ENCODE measurements at places on chromosomes 2 and 18.

GRCh38 chr2:175750195-175750594 lies 251.9 kb downstream of the LNPK start:
- no peak for DNase-seq

DNA sequence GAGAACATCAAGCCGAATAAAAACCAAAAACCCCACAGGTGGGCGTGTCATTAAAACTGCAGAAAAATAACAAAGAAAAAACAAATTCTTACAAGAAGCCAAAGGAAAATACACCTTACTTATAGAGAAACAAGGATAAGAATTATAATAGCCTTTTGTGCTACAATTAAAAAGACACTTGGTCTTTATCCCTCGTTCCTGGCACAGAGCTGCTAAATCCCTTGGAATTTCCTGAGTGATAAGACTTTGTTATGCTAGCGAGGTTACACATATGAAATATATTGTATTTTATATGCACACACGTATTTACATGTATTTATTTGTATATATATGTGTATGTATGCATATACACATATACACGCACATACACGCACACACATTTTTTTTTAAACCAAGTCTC lies 325.3 kb upstream of the TFPI start:
- no peak for DNase-seq

DNA sequence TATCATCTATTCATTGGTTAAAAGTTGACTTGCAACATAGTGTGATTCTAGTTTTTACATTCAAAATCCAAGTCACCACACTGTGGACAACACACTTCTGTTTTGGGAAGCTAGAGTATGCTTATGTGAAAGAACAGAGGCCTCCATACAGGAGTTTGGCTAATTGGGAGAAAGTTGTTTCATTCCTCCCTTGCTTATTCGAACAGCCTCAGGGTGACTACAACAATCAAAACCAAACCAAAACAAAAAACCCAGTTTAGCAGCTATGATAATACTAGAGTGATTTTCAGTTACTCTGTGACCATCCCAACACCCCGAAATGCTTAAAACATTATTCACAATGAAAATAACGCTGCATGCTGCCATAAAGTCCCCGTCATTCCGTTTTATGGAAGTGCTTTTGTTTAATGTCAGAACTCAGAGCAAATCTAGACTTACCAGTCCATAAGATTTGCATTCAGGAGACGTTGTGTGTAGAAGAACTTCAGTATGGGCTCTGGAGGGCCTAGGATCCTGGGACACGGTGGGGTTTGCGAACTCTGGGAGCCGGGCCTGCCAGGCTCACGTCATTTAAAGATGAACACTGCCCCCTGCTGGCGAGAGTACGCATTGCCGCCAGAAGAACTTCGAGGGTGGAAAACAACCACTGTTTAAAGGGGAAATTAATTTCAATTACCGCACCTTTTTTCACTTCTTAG lies 111.4 kb downstream of the FTCDNL1 start:
- DNase-seq: peak; percentile 78

- peak; percentile 23 for DNase-seq
These were observed 309.9 kb upstream of the PKDCC start for GRCh38 chr2:41737888-41738287.

DNA sequence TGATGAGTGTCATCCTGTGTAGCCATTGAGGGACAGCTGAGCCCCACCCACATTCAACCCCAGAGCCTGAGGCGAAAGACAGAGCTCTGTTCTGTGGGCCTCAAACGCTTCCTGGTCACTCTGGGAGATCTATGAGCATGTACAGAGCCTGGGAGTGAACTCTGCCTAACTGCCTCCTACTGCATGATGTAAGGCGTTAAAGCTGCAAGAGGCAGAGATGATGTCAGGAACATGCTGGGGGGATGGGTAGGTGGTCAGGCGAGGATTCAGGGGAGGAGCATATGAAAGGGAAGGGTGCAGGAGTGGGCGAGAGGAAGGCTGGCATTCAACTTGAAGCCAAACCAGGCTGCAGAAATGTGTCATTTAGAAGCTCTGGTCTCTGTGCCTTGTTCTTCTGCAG lies 181.0 kb downstream of the TFCP2L1 start:
- DNase-seq: no peak

GRCh38 chr2:25304826-25305596 lies 36.7 kb downstream of the DNMT3A start:
- peak; percentile 68 for DNase-seq

- DNase-seq: no peak
These were observed 41.4 kb downstream of the RFX8 start for GRCh38 chr2:101433465-101433864.

All from MV-4-11 (cell line).